ENCODE measurements at places on chromosomes 2 and 18. TPM values are rescaled to one million over a fixed set of nuclear protein-coding genes. Genes with fewer than 3 reads are reported as not detected.

Gene CPS1
- 0.15 TPM for total RNA-seq

Gene ABCA12
- total RNA-seq = not detected

DNA sequence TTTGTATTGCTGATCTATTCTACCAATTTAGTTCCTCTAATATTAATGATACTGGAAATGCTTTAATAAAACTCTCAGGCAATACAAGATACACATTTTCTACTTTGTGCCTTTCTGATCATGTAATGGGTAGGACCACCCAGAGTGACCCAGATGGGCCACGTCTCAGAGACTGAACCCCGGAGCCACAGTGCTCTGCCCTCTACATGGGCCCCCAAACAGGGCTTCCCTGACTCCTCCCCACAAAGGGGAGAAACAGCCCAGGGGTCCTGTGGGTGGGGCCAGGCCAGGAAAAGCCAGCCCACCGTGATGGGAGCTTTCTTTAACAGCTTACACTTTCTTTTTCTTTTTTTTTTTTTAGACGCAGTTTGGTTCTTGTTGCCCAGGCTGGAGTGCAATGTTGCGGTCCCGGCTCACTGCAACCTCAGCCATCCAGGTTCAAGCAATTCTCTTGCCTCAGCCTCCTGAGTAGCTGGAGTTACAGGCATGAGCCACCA lies 18.4 kb downstream of the HDAC4 start:
- DNase-seq = no peak

GRCh38 chr18:44518666-44519065 lies 162.0 kb upstream of the SETBP1 start:
- no peak for DNase-seq

DNA sequence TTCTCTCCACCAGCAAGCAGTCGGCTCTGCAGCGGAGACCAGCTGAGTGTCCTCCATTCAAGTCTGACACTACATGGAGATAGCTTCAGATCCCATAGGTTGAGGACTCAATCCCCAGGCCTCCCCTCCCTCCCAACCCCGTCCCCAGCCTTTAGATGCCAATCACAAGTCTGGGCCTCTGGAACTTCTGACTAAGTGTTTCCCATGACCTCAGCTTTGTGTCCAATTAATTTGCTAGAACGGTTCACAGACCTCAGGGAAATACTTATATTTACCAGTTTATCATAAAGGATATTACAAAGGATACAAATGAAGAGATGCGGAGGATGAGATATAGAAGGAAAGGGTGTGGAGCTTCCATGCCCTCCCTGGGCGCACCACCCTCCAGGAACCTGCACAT lies 77.4 kb downstream of the MERTK start:
- DNase-seq = no peak

DNA sequence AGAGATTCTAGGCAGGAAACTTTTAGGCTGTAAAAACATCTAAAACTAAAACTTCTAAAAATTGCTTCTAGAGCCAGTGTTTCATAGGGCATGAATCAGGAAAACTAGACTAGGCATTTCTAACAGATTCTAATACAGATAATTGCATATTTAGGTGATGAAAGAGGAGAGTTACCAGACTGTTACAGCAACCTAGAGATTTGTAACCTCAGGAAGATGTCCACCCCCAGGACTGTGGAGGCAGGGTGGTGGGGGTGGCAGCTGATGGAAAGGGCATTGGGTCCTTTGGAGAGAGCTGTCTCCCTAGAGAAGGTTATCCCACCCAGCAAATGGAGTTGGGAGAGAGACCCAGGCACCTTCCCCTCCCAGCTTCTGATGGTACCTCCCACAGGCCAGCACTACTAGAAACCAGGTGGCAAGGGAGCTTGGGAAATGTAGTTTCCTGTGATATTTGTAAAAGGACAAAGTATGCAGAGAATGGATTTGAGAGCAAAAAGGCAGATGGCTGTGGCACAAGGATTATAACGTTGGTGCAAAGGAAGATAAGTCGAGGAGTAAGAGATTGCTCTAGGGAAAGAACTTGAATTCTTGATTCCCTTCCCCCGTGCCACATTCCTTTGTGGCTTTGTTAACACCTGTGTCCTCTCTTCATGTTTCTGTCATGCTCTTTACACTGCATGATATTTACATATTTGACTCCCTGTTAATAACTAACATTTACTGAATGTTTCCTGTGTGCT lies 75.6 kb upstream of the MGAT5 start:
- DNase-seq = no peak

DNA sequence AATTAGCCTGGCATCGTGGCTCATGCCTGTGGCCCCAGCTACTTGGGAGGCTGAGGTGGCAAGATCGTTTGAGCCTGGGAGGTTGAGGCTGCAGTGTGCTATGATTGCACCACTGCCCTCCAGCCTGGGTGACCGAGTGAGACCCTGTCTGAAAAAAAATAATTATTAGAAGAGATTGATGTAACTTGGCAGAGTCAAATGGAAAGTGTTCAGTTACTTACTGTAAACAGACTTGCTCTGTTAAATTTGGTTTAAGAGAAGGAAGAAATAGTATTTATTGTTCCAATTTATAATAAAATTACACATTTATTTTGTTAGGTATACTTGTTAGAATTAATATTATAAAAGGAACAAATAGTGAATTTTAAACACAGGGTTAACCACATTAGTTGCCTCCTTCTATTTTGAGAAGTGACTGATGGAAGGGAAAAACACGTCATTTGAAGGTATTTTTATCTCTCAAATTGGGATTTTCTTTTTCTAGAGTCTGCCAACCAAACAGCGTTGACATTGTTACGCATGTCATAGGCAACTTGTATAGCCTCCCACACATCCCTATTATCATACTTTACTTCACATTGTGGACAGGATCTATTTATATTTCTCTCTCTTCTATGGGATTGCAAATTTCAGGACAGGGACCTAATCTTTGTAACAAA lies 118.8 kb upstream of the B3GNT2 start:
- DNase-seq = no peak

DNA sequence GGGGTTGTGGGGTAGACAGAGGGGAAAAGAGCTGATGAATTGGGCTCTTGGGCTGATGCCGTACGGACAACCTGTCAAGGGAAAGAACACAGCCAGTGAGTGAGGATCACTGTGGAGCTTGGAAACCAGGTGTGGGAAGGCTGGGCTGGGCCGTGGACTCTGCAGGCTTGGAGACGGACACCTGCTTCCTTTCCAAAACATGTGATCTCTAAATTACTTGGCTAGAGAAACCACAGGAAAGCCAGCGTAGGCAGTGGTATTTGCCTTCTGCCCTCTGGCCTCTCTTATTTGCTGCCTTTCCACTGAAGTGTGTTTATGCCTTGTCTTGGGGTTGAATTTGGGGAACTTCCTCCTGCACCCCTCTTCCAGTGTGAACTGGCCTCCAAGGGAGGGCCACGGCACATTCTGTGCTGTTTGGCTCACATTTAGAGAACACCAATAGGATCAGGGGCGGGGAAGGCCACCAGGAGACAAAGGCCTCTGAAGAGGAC lies 267.7 kb downstream of the PRKCE start:
- no peak for DNase-seq

GRCh38 chr18:31255953-31256352 lies 62.0 kb upstream of the DSG1 start:
- no peak for DNase-seq
